Aorta (tissue), 5 donors: ENCODE measurements at places on chromosomes 7 and 10. TPM values are rescaled to one million over a fixed set of nuclear protein-coding genes. Genes with fewer than 3 reads are reported as not detected.

DNA sequence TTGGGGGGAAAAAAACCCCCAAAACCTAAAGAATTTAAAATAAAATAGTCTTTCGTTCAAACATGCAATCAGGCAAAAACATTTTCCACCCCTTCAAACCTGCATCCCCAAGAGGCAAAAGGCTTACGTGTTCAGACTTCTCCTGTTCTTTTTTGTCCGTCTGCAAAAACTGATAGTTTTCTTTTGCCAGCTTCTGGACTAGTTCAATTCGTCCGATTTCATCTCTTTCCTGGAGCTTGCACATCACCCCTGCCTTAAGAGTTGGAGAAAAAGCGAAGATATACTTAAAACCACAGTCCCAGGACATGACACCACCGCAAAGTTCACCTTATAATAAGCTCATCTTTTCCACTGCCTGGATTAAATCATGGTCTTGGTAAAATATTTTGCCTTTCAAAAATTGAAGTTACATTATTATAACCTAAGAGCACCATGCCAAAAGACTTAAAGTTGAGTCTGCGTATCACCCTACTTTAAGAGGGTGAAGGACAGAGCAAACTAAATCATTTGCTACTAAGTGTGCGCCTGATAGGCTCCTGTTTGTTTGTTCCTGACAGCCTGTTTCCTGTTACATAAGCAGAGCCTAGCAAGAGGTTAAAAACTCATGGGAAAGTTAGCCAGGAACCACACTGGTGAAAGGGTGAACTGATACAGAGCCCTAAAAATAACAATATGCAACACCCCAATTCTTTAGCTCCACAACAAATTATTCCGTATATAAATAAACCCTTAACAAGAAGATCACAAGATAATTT lies 137.0 kb downstream of the RAPGEF5 start:
- DNase-seq = no peak

GRCh38 chr7:74203956-74204618 lies 5.7 kb upstream of the LAT2 start:
- no peak for DNase-seq

SAMD9L gene
- 10.8 TPM for total RNA-seq

- DNase-seq = peak; percentile 62
These were observed 155.8 kb upstream of the CHST15 start for GRCh38 chr10:124249196-124249595.

NAT16 gene
- not detected for total RNA-seq

DNA sequence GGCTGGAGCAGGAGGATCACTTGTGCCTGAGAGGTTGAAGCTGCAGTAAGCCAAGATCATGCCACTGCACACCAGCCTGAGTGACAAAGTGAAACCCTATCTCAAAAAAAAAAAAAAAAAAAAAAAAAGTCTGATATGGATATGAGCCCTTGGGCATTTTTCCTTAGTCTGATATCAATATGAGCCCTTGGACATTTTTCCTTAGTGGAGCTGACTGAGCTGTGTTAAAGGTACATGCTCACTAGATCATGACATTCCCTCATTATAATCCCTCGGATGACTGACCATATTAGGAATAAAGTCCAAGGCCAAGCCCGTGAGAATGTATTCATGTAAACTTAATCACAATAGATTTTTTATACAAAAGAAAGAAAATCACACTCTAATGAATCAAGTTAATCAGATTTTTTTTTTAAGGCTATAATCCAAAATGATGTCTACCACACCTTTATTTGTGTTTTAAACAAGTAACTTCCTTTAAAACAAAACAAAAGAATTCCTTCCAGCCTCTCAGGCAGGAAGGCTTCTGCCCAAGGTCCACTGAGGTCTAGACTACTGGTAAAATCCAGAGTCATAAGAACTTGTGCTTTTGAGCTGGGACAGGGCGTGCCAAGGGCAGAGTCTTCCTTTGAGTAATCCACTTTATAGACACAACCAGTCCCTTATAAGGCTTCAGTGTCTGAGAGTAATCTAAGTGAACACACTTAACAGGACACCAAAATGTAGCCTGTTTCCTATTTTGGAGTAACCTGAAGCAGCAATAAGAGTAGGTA lies 5.5 kb downstream of the PPA1 start:
- DNase-seq = no peak

CALHM1 gene
- total RNA-seq = not detected

PLAU gene
- total RNA-seq = 35.4 TPM

DNA sequence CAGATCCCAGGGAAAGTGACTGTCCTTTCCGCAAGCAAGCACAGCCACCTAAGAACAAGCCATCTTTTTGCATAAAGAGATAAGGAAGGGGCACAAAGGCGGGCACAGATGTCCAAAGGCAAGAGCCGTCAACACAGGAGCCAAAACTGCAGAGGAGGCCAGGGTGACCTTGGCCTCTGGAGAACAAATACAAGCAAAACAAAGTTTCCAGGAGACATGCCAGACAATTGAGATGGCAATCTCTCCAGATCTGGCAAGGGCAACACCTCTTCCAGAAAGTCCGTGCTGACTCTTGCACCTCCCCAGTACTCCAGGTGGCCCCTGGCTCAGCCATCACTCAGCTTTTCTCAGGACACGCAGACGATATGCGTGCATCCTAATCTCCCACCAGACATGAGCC lies 58.2 kb downstream of the TEX36 start:
- no peak for DNase-seq

GRCh38 chr10:96017191-96017687 lies 26.1 kb upstream of the CCNJ start:
- DNase-seq = no peak

DNA sequence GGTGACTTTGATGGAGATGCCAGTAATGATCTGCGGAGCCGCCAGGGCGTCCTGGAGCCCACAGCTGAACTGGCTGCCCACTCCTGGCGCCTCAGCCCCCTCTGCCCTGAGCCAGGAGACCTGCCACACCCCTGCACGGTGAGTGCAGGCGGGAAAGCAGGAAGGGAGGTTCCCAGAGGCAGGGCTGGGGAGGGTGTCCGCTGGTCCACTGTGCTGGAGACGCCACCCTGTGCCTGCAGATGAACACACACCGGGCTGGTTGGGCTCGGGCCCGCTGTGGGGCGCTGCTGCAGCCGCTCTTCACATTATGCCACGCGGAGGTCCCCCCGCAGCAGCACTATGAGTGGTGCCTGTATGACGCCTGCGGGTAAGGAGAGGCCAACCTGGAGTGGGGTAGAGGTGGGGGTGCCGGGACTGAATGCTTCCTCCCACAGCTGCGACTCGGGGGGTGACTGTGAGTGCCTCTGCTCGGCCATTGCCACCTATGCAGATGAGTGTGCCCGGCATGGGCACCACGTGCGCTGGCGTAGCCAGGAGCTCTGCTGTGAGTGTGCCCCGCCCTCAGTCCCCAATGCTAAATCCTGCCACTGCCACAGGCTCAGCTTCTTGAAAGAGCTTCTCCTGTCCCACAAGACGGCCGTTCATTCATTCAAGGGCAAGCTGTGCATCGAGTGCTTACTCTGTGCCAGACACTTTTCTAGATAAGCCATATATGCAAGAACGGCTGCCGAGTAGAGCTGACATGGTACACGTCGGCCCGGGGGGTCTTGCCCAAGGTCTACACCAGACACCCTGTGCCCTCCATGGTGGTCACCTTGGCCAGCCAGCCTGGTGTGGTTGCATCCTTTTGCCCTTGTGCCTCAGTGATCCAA lies 14.3 kb upstream of the ZNF467 start:
- peak; percentile 75 for DNase-seq

GRCh38 chr10:59847326-59847725 lies 59.0 kb downstream of the CCDC6 start:
- DNase-seq = no peak

NEURL1 gene
- total RNA-seq = 0.18 TPM

DNA sequence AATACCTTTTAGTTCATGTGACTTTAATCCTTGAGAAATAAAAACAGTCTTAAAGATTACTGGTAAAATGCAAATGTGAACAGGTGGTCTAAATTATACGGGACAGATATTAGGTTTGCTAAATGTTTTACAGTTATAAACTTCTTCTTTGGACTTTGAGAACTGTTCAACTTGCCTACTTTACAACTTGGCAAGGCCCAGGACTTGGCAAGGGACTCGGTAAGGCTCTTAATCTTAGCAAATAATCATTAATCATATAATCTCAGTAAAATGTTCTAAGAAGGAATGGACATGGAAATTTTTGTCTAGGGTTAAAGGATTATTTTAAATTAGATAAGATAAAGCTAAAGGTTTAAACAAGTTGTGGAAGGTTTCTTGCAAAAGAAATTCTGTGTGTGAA lies 4.8 kb upstream of the UBE2D4 start:
- no peak for DNase-seq

- DNase-seq = no peak
These were observed 326.3 kb downstream of the CCSER2 start for GRCh38 chr10:84654671-84655070.

GRCh38 chr7:157482517-157483087 lies 145.8 kb downstream of the DNAJB6 start:
- DNase-seq = no peak

STRIP2 gene
- 0.58 TPM for total RNA-seq

- DNase-seq = no peak
These were observed 1.2 kb upstream of the TMEM243 start for GRCh38 chr7:87220734-87221215.

DNA sequence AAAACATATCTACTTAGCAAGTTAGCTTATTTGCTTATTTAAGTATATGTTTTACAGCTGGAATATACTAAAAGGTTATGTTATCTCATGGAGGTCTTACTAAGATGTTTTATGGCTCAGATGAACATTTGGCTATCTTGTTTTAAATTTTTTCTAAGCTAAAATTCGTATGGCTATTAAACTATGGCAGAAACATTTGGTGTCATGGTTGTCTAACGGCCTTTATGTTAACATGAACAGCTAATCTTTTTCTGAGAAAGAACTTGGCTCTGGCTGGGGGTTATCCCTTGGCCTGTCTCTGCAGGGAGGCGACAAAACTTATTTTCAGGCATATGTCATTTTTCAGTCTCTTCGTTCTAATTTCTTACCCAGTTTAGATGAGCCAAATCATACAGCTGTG lies 101.5 kb upstream of the MTPN start:
- DNase-seq = no peak

DNA sequence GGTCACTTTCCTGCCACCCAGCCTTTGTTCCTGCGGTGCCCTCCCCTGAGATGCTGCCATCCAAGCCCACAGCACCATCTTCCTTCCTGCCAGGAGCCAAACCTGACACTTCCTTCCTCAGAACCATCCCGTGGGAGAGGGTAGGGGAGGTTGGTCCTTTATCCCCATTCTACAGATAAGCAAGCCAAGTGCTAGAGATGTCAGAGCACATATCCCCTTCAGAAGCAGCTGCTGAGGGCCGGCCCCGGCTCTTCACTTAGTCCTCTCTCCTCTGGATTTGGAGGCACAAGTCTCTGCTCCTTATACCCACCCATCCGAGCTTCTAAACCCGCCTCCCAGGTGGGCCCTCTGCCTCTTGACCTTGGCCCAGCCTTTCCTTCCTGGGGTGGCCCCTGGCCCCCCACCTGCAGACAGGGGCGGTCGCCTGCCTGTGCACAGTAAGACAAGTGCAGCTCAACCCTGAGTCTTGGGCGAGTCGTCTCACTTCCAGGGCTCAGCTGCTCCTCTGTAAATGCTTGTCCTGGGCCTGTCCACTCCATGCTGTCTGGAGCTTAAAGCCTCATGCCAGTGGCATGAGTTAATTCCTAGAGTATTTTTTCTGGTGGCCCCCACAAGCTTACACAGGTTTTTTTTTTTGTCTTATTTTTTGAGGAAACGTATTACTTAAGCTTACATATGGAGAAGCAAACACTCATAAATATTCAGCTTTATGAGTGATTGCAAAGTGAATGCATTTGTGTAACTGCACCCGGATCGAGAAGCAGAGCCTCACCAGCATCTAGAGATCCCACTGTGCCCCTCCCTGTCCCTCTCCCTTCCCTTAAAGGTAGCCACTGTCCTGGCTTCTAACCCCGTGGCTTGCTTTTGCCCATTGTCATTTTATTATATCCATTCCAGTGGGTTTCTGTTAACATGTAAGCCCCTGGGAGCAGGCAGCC lies 125.1 kb downstream of the CDH23 start:
- DNase-seq = no peak

LRRC18 gene
- total RNA-seq = not detected

DNA sequence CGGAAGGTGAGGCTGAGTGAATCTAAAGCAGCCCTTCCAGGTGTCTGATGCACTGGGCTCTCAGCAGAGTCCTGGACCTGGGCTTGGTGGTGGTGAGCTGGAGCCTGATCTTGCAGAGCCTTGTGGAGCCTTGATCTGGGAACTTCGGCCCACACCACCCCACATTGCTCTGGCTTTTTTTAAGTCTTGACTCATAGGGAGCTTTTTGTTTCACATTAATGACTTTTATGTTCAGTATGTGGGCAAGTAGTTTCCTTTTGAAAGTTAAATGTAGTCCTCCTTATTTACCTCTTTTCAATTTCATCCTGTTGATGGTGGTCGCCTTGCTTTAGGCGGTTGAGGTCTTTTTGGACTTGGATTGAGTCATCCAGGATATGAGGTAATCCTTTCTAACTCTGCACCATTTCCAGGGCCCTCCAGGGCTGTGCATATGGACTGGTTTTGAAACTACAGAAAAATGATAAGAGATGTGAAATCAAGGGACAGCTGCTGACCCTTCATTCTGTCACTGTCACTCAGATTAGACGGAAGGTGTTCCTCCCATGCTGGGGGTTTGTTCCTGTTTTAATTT lies 2.9 kb upstream of the NRAP start:
- DNase-seq = no peak

DBF4 gene
- 7.3 TPM for total RNA-seq

DNA sequence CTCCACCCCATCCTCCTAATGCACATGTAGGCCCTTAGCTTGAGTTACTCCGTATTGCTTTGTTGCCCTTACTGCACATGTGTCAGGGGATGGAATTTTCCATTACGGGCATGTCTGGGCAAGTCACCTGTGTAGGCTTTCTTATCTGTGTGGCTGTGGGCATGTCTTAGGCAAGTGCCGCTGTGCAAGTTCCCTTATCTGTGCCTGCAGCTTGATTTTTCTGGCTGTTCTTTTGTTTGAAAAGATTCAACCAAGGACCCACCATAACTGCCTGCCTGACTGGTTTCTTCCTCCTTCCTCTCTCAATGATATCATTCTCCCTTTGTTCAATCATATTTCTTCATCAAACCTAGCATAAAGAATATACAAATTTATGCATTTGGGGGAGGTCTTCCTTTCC lies 88.5 kb downstream of the AKR1D1 start:
- DNase-seq = no peak

GRCh38 chr7:156494960-156495359 lies 145.6 kb upstream of the RNF32 start:
- DNase-seq = no peak

VPS37D gene
- total RNA-seq = 1.8 TPM

DNA sequence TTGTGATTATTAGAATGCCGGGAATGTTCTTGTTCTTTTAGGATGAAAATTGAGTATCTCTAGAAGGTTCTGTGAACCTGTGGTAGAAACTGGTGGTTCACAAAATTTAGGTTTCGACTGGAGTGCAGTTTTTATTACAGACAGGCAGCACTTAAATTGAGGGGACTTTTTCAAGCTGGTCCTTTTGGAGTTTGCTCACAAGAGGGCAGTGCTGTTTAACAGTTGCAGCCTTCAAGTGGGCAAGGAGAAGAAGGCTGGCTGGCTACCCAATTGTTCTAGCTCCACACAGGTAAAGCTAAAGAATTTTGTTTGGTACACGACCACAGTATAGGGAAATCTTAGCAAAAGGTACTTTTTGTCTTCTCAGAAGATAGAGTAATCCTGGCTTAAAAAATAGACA lies 233.6 kb downstream of the SNX13 start:
- no peak for DNase-seq

EGFR gene
- total RNA-seq = 72.4 TPM

UBTD1 gene
- 15.1 TPM for total RNA-seq

TUBGCP2 gene
- total RNA-seq = 40.0 TPM

- DNase-seq = no peak
These were observed 126.1 kb downstream of the CNTNAP2 start for GRCh38 chr7:146242661-146243060.

LIPF gene
- not detected for total RNA-seq

GRCh38 chr10:5944389-5945189 lies 32.8 kb downstream of the IL15RA start:
- DNase-seq = peak; percentile 92
